Stimulated activated CD8-positive, alpha-beta memory T cell treated with anti-CD3 and anti-CD28 coated beads, Interleukin-15, amount 100 ng/mL, for 24 hours (primary cell): ENCODE measurements at places on chromosomes 7 and 10.

GRCh38 chr10:30836406-30836805 lies 195.3 kb downstream of the ZNF438 start:
- DNase-seq, result no peak

- DNase-seq, result no peak
These were observed 2.2 kb upstream of the LGI1 start for GRCh38 chr10:93755443-93756116.

- DNase-seq, result no peak
These were observed 96.2 kb upstream of the MEOX2 start for GRCh38 chr7:15782656-15783055.

DNA sequence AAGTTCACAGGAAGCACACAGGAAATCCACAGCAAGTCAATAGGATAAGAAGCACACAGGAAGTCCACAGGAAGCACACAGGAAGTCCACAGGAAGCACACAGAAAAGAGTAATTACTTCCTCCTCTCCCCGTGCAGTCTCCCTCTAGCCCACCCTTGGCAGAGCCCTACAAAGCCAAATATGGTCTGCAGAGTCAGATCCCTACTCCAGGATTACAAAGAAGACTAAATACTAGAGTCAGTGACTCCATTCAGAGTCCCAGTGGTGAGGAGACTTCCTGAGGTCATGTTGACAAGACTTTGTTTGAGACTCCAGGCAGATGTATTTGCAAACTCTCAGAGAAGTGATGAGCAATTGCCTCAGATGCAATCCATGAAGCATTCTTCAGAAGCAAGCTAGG lies 398.6 kb upstream of the AUTS2 start:
- no peak for DNase-seq

DNA sequence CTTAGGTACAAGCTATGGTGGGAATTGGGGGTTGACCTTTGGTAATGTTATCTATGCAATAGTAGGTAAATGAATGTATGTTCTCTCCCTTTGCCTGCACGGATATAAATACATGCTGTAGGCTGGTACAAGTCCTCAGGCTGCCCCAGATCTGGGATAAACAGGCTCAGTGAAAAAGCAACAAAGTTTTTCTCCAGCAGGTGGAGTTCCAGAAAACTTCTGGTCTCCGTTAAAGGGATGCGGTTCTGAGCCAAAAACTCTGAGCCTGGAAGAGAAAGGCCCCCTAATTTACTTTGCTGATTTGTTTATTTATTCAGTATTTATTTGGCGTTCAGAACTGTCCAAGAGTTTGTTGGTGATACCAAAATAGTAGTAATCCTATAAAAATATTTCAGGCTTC lies 204.7 kb downstream of the ADRA2A start:
- no peak for DNase-seq

- no peak for DNase-seq
These were observed 409.0 kb downstream of the KCNMA1 start for GRCh38 chr10:77228559-77228958.

DNA sequence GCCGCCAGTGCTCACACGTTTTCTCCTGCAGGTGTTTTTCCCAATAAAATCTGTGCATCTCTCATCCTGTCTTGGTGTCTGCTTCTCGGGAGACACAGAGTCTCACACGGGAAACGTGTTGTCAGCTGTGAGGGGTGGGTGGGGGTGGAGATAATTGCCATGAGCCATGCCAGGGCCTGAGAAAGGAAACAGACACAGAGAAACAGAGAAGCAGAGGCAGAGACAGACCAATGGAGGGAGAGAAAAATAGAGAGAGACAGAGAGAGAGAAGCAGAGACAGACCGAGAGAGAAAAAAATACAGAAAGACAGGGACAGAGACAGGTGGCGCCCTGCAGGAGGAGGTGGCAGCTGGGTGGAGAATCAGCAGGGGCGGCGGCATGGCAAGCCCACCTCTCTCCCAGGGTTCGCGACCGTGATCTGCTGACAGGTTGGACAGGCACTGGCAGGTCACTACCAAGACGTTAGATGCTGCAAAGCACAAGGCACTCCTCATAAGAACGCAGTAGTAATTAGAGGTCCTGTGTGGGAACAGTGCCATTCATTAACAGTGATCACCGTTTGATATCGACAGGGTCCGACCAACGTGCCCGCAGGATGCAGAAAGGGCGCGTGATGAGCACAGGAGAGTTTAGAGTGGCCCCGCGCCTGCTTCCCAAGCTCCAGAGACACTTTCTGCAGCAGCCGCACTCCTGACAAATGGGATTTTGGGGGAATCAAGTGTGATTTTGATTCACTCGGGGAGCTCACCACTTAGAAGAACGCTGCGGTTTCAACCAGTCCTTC lies 70.5 kb upstream of the INSIG1 start:
- DNase-seq, result no peak

DNA sequence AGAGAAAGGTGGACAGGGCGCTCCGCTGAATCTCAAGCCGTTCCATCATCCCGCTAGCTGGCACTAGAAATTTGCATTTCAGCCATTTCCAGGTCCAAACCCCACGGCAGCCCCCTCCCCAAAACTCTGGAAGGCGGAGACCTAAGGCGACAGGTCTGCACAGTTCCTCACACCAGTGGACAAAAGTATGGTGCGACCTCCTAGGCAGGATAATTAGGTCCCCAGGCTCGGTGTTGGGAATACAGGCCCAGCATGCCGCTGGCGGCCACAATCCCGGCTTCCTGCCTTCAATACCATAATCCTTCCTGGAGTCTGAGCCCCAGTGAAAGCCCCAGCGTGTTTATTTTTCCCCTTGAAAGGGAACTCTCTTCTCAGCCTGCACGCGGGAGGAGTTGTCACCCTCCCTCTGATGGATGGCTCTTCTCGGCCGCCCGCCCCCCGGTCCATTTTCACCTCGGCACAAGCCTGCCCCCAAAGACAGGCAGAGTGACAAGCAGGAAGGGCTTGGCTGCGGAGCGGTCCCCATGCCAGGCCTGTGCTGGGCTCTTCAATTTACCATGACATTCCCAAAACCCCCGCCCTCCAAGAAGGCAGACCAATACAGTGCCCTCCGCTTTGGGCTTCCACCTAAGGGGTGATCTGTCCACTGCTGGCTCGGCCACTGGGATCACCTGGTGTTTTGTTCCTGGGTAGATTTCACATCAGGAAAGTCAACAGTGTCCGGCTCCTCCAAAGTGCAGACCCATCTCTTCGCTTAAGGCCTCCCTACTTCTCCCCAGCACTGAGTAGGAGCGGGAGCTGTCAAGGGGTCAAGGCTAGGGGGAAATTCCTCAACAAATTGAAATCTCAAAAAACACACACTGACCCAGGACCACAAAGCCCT lies 2.2 kb downstream of the FGFR2 start:
- DNase-seq, result no peak

DNA sequence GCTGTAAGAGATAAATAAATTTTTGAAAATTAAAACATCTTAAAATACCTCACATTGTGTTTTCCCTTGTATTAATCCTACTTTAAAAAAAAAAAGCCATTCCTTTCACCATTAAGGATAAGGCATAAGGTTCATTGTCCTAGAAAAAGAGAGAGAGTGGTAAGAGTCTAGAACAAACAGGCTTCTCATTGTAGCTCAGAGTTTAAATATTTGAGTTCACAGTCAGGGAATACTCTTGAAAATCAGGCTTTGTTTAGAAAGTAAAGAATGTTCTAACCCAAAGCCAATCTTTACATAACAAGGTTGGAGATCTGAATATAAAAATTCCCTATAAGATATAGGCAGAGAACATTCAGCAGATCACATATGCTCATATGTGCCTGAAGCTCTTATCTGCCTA lies 40.2 kb upstream of the TES start:
- no peak for DNase-seq

- DNase-seq, result no peak
These were observed at the start of gene HTRA1 for GRCh38 chr10:122461367-122461728. Gene HTRA1 (plus strand): TSS chr10:122461553. CDS start chr10:122461653, 100 bp downstream.

DNA sequence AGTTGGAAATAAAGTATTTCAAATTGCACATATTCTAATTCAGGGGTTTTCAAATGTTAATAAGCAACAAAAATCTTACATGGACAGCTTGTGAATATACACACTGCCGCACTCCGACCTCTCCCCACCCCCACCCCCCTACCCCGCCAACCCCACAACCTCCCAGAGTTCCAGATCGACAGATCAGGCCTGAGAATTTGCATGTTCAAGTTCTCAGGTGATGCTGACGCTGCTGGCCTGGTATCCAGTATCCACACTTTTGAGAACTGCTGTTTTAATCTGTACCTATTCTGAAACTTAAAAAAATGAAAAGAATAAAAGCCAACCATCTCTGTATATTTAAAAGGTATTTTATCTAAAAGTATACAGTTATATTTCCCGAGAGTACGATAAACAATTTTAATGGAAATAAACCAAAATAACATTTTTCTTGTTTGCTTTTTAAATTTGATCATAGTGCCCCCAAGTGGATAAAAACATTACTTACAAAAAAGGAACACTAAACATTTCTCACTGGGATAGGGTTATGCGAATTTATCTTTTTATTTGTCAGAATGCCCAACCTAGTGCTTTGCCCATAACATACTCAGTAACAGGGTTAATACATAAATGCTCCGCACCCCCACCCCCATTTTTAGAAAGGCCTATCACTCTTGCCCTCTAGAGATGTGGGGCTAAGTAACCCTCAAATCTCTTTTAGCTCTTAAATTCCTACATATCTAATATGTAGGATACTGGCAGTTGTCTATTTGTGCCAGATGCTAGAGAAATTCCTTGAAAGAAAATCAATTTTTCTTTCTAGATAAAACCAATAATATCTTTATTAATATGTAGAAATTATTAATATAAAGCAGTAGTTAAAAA lies 166.3 kb downstream of the RNF133 start:
- DNase-seq, result no peak

DNA sequence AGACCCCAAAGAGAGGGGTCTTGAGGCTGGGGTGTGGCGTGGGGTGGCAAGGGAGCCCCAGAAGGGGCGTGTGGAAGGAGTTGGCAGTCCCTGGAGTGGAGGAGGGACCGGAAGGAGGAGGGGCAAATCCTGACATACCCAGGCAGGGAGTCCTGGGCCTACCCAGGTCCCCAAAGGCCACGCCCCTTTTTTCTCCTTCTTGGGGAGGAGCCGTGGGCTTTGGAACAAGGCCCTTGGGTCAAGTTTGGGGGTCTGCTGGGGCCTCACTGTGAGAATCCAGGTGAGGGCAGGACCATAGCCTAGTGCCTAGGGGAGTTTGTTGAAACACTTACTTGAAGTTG lies 1.2 kb upstream of the SMARCD3 start:
- DNase-seq, result no peak

DNA sequence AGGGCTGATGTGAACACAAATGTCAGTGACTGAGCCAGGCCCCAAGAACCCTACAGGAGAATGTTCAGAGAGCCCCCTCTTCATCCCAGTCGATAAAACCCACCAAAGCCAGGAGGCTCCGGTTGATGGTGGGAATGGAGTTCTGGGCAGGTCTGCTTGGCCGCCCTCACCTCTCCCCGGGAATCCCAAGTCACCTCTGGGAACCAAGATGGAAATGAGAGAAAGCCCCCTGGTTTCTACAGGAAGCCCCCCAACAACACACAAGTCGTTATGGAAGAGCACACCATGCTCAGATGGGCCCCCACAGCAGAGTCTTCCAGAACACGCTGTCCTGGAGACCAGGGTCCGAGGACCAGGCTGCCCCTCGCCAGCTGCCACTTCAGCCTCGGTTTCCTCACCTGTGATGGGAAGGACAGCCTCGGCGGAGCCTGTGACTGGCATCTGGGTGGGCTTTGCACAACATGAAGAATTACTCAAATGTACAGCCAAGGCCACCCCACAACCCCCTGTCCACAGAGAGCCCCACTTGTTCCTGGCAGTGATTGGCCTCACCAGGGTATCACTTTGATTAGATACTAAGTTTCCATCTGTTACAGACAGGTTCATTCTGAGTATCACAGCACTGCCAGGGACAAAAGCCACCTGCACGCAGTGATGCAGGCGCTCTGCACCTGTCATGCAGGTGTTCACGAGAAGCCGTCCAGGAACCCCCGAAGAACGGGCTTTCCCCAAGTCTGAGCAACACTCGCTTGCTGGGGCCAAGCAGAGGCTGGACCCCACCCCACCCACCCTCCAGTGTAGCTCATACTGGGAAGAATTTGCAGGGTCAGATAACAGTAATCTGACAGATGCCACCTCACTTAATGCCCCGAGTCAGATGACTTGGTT lies 57.6 kb downstream of the MKI67 start:
- DNase-seq, result no peak

DNA sequence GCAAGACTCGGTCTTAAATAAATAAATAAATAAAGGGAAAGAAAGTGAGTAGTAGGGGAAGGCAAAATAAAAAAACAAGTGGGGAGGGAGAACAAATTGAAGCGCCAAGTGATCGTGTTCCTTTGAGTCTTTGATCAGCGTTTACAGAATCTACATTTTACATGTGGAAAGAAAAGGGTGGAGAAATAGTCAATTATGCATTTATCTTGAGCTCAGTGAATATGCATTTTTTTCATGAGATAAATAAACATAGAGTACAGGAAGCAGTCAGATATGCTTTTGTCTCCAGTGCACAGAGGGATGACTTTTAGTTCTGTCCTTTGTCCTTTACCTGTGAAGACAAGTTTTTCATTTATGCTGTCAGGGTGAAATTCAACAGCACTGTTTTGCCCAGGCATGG lies 6.1 kb upstream of the GUSB start:
- DNase-seq, result no peak

DNA sequence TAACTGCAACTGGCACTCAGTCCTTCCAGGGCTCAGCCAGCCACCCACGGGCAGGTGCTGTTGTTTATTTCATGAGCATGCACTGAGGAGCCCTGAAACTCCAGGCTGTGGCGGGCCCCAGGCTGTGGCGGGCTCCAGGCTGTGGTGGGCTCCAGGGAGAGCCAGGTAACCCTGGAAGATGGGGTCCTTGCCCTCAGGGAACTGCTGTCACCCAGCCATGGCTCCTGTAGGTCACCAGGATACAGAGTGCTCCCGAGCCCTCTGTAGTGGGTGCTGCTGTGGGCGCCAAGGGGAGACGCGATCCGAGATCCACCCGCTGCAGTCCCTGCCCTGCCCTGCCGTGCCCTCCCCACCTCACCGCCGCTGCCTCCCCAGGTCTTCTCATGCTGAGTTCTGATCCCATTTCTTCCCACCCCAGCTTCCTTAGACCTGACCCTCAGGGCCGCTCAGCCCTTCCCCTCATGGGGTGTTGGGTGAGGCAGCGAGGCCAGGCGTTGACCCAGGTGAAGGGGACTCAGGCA lies 29.6 kb downstream of the LRRC27 start:
- no peak for DNase-seq

DNA sequence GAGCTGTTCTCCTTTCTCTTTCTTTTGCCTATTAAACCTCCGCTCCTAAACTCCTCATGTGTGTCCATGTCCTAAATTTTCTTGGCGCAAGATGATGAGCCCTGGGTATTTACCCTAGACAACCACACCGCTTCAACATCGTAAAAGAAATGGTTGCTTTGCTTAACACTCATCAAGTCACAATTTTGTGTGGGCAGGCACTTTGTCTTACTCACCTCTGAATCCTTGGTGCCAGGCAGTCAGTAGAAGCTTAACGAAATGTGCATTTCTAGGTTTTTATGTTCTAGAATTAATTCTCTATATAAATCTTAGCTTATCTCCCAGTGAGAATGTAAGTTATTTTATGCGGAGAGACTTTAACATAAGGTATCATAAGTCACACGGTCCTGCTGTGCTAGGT lies 478.7 kb downstream of the CALN1 start:
- no peak for DNase-seq
